ENCODE measurements at places on chromosomes 5 and 9.

DNA sequence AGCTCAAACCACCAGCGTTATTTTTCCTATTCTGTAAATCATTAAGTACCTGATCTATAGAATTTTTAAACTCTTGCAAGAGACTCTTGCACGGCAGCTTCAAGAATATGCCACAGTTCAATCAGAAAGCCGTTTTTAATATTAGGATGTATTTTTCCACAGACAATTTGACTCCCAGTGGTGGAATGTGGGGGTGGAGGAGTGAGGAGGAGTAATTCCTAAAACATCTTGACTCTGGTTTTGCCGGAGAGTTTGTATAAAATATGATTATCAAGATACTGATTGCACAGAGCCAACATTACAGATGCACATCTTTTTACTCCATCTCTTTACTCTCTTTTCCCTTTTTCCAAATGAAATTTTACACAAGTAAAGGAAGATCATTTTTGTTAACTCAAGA, 288.3 kb downstream of the ENC1 start:
- no peak for DNase-seq

DNA sequence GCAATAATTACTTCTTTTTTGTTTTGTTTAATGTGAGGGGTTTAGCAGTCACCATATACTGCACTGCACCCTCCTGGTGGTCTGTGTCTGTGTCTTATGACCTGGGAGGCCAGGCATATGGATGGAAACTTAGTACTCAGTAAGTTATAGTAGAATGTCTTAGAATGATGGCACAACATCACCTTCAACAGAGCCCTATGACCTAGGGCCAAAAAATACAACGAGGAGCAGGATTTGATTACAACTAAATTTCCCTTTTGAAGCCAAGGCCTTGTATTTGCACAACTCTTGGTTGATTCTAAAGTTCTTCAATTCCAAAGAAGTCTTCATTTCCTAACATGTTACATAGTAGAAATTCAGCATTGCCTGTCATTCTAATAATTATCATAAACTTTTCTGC, 422.1 kb upstream of the PIK3R1 start:
- DNase-seq = no peak

DNA sequence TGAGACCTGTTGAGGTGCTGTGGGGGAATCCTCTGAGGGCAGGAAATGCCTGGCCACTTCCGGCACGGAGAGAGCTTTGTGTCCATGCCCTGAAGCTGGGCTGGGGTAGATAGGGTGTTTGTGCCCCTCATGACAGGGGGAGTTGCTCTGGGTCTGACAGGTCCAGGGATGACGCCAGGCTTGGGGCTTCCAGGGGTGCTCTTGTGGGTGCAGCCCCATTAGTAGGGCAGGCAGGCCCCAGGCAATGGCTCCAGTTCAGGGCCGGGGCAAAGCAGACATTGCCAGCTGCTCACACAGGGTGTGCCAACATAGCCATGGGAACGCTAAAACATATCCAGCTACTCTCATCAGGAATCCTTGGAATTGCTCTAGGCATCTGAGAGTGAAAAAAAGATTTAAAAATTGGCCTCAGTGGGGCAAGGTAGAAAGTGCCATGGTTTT, 21.1 kb downstream of the PITX1 start:
- DNase-seq = no peak

- DNase-seq = no peak
Observed at GRCh38 chr5:134798468-134798867, 39.9 kb downstream of the DDX46 start.

DNA sequence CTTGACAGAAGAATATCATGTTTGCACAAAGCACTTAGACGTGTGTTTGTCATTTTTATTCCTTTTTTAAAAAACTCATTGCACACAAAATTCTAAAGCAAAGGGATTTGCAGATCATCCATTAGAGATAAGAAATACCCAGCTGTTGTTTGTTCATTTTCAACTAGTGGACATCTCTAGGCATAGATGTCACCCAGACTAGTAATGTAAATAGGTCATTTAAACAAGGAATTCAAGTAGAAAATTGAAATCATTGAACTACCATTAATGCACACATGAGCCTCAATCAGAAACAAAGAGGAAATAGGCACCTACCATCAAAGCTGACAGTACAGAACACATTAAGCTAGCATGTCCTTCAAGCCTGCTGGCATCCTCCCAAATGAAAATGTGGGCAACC, 107.3 kb downstream of the OR2K2 start:
- no peak for DNase-seq

DNA sequence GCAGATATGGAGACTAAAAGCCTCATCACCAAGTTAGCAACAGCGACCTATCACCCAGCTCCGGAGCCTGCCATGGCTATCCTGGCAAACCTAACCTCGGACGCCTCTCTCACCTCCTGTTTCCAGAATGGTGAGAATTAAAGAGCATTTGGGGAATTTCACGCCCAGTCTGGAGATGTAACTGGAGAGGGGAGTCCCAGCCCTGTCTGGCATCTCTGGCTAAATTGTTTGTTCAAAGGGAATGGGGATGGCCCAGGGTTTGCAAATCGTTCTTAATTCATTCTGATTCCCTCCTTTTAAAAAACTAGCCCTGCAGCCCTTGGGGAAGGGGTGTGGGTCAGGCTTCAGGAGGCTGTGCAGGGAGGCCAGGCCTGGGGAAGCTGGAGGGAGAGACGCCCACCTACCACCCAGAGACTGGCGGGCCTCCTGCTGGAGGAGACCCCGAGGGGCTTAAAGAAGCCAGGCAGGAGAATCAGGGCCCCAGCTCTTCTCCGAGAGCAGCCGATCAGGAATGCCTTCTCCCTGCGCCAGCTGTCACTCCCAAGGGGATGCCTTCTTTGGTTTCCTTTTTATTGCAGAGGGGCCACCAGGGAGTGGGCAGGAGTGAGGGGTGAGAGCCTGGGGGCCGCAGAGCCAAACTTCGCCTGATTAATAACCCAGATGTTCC, 964 bp upstream of the COL5A1 start:
- no peak for DNase-seq

- DNase-seq = no peak
Observed at GRCh38 chr5:115487168-115487567, 57.4 kb downstream of the FEM1C start.

GRCh38 chr5:161034451-161034850, 182.4 kb upstream of the ATP10B start:
- DNase-seq = no peak
